ENCODE measurements at places on chromosomes 1 and 21. TPM values are rescaled to one million over a fixed set of nuclear protein-coding genes. Genes with fewer than 3 reads are reported as not detected.
A peak's percentile ranks its signal among the peaks of the same experiment; 100 is the strongest.

DNA sequence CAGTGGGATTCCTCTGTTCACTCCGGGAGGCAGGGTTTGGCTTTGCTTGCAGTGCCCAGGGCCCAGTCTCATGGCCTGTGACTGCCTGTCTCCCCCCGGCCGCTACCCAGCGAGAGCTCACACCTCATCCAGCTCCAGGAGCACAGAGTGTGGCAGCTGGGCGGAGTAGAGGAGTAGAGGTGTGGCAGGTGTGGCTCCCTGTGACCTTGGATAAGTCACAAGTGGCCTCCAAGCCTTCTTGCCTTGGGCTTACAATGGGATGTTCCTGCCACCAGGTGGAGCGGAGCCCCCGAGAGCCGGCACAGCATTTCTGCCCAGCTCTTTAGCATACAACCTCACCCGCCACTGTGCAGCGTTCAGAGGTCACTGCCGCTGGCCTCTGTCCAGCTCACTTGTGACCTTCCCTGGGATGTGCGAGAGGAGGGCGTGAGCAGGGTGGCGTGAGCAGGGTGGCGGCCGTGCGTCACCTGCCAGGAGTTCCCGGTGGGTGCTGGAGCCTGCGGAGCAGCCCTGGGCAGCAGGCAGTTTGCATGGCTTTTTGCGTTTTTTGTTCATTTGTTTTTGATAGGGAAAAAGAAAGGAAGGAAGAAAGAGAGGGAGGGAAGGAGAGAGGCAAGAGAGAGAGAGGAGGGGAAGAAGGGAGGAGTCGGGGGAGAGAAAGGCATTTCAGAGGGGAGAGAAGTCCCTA lies 42.4 kb downstream of the CRYAA start:
- peak; percentile 56 for DNase-seq

Gene FBXO2
- 0.89 TPM for polyA plus RNA-seq

Gene VAV3
- 0.10 TPM for polyA plus RNA-seq

GRCh38 chr1:187854457-187854856 lies 1025.7 kb downstream of the PLA2G4A start:
- DNase-seq, result no peak

Gene SERINC2
- 48.6 TPM for polyA plus RNA-seq

Gene CYP2J2
- 0.06 TPM for polyA plus RNA-seq

All from endothelial cell of umbilical vein (primary cell).